Omental fat pad (tissue), 4 donors: ENCODE measurements at places on chromosomes 11 and 22. TPM values are rescaled to one million over a fixed set of nuclear protein-coding genes. Genes with fewer than 3 reads are reported as not detected.

The TREH gene
- not detected for total RNA-seq

The AQP11 gene
- 1.7 TPM for total RNA-seq

The POTEH gene
- not detected for total RNA-seq

- DNase-seq = no peak
These were observed 74.0 kb upstream of the WNT11 start for GRCh38 chr11:76280151-76280881.

- DNase-seq = no peak
These were observed 47.8 kb downstream of the MRTFA start for GRCh38 chr22:40588726-40589125.

DNA sequence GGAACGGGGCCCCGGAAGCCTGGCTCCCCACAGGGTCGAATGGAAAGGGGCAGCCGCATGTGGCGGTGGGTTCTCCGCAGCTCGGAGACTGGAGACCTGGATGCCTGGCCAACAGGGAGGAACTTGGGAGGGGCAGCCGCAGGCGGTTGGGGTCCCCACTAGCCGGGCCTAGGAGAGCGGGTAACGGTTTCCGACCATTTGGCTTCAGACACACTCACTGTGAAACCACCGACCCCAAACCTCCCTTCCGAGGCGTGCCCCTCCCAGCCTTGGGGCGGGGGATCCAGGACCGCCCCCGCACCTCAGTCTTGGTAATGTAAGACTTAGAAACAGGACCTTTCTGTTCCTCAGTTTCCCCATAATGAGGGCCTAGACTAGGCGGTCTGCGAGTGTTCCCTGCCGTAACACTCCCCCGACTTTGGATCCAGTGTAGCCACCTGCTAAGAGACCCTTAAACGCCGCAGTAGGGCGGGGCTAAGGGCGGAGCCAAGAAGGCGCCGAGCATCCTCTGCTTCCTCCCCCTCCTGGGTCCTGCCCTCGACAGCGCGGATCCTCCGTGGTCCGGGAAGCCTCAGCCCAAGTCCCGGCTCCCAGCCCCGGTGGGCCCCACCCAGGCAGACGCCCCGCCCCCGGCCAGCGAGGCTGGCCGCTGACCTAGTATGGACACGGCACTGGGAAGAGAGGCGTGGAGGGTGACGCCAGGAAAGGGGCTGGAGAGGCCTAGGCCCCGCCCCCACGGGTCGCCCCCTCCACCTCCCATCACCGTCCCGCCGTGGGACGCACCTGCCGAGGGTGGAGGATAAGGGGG lies 1.8 kb upstream of the RASGRP2 start:
- DNase-seq = peak; percentile 63

DNA sequence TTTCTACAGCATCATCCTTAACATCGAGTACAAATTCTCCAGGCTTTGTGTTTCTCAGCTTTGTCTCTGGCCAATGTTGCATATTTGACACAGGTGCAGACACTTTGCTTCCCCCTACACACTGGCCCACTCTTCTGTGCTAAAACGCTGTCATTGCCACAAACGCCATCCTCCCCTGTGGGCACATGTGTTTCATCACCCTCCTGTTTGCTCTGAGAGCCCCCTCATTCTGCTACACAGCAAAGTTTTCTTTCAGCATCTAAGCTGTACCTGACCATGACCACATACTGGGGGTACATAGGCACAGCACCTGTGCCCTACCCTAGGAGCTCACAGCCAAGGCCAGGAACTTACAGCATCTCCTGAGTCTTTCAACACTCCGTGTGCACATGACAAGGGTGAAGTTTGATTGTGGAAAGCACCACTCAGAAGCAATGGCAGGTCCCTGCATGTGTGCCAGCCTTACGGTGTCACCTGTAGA lies 7.9 kb upstream of the IGLL5 start:
- no peak for DNase-seq

GRCh38 chr11:60927061-60927592 lies 2.9 kb downstream of the TMEM132A start:
- DNase-seq = no peak

DNA sequence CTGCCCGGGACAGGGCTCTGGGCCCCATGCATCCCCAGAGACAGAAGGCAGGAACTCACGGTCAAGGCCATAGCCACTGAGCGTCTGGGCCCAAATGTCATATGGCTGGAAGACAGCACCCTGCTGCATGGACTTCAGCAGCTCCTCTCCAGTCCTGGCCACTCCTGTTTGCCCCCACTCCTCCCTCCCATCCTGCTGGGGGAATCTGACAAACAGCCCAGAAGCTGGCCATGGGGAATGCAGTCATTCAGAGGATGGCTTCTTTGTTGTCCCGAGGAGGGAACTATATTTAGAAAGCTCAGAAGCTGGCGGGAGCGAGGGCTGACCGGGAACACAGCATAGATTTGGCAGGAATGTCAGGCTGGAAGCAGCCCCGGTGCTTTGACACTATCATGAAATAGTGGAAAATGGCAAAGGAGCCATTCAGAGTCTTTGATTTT lies 35.0 kb downstream of the DKK3 start:
- DNase-seq = no peak

GRCh38 chr11:59079086-59079485 lies 7.0 kb upstream of the GLYATL1B start:
- no peak for DNase-seq

GRCh38 chr11:92227959-92228935 lies 3.6 kb downstream of the FAT3 start:
- DNase-seq = no peak

DNA sequence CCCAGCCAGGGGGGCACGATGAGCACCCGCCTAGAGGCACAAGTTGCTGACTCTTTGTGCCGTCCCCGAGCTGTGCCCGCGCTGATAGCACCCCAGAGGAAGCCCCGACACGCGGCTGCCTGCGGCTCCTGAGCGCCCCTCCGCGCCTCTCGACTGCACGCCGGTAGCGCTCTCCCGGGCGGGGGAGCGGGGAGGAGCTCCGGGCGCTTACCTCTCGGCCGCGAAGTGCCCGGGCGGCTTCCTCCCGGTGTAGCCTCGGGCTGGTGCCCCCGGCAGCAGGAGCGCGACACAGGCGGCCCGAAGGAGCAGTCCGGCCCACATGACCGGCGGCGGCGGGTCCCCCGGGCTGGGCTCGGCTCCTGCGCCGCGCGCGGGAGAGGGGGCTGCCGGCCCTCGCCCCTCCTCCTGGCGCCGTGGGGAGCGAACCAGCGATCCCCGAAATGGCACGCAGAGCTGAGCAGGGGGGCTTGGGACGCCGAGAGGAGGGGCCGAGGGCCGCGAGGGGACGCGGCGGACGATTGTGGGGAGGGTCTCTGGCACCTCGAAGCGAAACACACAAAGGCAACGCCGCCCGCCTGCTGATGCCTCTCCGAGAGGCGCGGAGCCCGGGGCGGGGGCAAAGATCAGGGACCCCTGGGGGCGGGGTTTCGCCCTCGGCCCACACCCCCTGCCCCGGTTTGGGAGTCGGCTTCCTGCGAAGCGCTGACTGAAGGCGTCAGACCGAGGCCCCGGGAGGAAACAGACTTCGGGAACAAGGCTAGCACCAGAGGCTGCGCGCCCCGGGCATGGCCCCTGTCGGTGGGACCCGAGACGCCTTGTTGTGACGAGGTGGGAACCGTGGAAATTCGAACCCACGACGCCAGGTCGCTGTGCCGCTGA lies at the start of gene VWCE:
Gene VWCE, minus strand, starts transcription at position 600 of the 879 bp plus-strand sequence. Its CDS starts 279 bp downstream, at position 321.
- DNase-seq = no peak

- DNase-seq = no peak
These were observed 14.3 kb downstream of the DGKZ start for GRCh38 chr11:46361283-46362155.
